Activated naive CD4-positive, alpha-beta T cell treated with anti-CD3 and anti-CD28 coated beads, Interleukin-2, amount 50 U/mL, for 72 hours (primary cell): ENCODE measurements at places on chromosomes 11 and 22. TPM values are rescaled to one million over a fixed set of nuclear protein-coding genes. Genes with fewer than 3 reads are reported as not detected.
A peak's percentile ranks its signal among the peaks of the same experiment; 100 is the strongest.

- DNase-seq = no peak
These were observed 549.3 kb upstream of the CCDC90B start for GRCh38 chr11:83835423-83835822.

GRCh38 chr11:28704801-28705200 lies 596.6 kb downstream of the METTL15 start:
- DNase-seq = no peak

DNA sequence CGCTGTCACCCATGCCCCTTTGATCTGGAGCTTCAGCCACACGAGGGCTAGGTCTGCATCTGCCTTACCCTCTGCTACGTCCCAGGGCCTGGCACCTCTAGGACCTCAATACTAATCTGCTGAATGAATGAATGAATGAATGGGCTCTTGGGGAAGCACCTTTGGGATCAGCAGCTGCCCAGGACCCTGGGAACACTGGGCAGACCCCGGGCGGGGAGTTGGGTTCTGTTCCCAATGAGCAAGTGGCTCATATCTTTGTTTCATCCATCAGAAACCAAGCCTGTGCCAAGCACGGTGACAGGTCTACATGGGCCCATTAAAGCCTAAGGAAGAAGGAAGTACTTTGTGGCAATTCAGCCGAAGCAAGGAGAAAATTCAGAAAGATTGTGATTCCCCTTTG lies 41.5 kb upstream of the SHISAL1 start:
- DNase-seq = no peak

GRCh38 chr11:105443623-105444022 lies 166.2 kb upstream of the GRIA4 start:
- DNase-seq = no peak

DNA sequence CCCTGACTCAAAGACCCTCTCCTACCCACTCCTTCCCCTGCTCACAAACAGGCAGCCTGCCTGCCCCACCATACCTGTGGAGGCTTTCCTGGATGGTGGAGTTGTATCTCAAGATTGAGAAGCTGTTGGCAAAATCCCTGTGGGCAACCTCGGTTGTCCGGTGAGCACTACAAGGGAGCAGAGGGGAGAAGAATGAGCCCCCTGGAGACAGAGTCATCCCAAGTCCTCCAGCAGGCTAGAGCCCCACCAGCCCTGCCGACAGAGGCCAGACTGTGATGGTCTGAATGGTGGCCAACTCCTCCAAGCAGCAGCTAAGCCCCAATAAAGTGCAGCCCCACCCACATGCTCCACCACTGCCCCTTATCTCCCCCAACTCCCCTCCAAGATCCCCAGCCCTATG lies 17.5 kb downstream of the TMPRSS13 start:
- peak; percentile 46 for DNase-seq

DNA sequence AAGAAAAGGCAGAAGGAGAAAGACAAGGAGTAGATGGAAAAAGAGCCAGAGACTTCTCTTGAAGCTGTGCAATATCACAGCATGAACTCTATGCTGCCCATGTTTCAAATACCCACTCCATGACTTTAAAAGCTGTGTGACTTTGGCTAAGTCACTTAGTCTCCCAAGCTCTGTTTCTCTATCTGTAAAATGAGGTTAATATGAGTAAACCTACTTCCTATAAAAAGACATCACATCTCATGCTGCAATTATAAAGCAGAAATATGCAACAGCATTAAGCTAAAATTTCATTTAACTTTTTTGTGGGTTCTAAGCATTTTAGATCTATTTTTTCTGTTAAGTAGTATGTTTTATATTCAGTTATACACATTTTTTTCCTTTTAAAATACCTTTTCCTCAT lies 11.6 kb downstream of the DGCR2 start:
- DNase-seq = no peak

The CSF2RB gene
- 1.4 TPM for total RNA-seq
